D341Med (cell line): ENCODE measurements at places on chromosomes 5 and 9.

GRCh38 chr9:118364266-118365106 lies 660.3 kb downstream of the TLR4 start:
- no peak for DNase-seq

DNA sequence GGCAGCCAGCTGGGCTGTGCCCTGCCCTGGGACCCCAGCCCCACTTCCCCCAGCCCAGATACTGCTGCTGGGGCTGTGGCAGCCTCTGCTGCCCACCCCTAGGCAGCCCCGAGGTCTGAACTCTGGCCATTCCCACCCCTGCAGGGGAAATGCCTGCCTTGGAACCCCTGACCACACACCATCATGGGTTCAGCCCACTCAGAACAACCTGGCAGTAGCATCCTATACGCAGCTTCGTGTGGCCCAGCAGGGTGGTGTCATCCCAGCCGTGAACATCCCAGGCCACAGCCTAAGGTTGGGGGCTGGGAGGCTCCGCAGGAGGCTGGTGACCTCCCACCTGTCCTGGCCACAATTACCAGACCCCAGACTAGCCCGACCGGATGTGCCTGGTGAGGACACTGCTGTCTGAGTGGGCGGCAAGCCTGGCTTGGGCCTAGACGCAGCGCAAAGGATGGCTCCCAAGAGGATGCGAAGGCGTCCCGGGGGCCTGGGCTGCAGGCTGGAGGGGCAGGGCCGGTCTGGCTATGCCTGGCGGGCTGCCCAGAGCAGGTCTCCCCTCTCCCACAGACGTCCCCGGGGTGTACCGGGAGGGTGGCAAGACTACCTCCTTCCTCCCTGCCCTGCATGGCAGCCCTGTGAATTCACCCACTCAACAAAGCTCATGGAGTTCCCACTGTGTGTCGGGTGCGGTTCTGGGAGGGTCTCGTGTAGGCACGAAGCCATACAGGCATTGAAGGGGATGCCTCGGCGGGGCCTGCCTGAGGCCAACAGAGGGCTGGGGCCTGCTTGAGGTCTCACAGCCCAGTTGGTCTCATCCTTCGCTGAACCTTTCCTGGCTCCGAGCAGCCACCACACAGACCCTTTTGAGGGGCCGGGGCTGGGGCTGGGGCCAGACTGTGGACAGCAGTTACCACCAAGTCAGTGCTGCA lies 1.5 kb upstream of the SLC34A3 start:
- no peak for DNase-seq

DNA sequence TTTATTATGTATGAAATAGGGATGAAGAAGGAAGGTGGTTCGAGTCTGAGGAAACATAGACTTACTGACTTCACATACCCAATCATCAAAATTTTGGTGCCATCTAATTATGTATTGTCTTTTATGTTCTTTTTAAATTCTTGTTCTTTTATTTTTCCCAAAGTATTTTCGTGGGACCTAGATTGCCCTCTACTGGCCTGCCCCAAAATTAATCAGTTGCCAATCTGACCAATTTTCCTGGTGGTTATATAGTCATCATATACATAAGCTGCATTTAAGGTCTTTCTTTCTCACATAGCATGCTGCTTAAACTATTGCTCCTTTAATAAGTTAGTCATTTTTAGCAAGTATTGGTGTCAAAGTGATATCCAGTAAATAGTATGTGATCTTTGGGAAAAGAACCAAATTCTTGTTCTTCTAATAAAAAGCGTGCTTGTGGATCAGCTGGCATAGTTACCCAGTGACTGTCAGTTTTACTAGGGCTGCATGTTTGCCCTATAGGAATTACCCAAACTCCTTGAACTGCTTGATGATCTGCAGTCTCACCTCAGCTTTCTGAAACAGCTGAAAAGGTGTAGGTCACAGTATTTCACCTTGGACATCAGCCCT lies 223.5 kb downstream of the SH3GL2 start:
- peak; percentile 33 for DNase-seq

DNA sequence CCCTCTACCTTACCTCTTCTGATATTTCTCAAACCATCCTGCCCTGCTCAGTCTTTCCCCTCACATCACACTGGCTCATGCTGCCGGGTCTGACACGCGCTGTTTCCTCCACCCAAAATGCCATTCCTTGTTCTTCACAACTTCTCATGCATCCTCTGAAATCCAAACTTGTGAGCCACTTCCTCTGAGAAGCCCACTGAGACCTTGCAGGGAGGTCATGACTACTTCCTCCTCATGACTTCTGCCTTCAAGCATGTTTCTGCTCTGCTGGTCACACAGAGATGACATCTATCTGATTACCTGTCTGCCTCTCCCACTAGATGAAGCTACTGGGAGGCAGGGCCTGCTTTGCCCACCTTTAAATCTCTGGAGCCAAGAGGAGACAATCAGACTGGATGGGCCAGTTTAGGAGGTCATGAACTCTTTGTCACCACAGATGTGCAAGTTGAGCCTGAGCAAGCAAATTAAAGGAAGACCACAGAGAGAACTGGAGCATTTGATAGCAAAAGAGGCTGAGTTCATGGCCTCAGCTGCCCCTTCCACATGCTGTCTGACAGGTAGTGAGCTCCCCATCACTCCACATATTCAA lies 119.8 kb upstream of the TBC1D2 start:
- no peak for DNase-seq

- DNase-seq: no peak
Measured at GRCh38 chr9:7097785-7098752, 340.3 kb downstream of the KDM4C start.

DNA sequence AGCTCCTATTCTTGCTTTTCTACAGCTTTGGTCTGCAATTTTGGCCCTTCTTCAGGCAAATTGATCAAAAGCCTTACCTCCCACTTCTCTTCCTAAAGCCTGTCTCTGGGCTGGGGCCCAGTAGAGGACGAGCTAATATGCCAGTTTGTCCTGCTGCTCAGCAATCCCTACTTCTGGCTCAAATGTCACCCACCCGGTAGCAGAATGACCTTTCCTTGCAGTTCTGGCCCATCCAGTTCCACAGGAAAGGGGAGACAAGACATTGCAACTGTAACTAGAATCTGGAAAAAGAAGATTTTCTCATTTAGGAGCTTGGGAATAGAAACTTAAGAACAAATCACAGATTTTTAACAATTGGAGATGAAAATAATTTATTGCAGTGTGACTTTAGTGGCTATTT lies 261.5 kb downstream of the RAB3C start:
- DNase-seq: no peak

GRCh38 chr5:57175551-57176309 lies 1.9 kb downstream of the GPBP1 start:
- no peak for DNase-seq

DNA sequence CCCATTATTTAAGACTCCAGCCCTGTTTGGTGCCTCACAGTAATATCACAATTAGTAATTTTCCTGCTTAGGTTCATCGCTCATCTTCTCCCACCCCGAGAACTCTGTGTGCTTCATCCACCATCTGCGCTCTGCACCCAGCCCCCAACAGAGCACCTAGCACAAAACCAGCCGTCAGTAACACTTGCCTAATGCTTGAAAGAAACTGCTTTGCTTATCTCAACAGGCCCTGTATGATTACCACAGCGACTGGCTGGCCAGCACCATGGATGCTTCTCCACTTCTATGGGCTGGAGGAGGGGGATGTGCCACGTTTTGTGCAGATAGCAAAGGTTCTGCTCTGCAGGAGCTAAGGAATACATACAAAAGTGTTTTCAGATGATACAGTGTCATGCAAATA lies 166.8 kb downstream of the SPOCK1 start:
- DNase-seq: no peak
